Cerebellar cortex (tissue), 1 donor: ENCODE measurements at places on chromosomes 4 and X.

DNA sequence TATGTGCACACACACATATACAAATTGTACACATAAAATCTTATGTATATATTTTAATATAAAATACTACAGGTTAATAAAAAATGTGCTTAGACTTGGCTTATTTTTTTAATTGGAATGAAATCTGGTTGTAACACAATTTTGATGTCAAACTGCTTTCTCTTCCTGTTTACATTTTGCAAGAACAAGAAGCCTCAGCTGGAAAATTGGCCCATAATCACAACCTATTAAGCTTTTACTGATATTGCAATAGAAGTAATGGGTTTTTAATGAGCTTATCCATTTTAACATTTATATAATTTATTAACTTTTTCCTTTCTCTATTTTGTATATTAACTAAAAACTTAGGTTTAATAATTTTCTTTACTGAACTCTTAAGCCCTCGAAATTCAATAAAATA is 165.9 kb downstream of the PCDH10 start:
- DNase-seq, result no peak

DNA sequence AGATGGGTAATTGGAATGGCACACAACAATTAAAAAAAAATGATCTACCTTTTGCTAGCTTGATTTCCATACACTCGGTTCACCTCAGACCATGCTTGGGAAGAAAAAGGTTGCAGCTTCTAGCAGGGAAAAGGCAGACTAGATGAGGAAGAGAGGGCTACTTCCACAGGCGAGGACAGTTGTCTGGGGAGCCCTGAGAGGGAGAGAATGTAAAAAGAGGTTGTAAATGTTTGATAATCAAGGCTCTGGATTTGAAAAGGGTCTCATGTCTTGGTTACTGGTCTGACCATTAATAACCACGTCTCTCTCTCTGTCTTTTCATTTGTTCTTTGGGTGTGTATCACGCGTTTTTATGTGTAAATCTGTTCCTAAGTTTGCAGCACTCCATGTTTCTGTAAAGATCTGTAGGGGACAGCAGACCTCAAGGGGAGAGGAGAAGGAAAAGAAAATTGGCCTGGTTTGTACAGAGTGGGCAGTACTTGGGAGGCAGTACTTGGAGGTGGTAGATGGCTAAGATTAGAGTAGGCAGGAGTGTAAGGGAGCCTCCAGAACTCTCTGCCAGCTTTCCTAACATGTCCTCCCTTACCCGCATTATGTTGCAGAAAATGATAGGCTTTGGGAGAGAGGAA is 750 bp downstream of the ARMCX5 start:
- DNase-seq, result peak; percentile 33

DNA sequence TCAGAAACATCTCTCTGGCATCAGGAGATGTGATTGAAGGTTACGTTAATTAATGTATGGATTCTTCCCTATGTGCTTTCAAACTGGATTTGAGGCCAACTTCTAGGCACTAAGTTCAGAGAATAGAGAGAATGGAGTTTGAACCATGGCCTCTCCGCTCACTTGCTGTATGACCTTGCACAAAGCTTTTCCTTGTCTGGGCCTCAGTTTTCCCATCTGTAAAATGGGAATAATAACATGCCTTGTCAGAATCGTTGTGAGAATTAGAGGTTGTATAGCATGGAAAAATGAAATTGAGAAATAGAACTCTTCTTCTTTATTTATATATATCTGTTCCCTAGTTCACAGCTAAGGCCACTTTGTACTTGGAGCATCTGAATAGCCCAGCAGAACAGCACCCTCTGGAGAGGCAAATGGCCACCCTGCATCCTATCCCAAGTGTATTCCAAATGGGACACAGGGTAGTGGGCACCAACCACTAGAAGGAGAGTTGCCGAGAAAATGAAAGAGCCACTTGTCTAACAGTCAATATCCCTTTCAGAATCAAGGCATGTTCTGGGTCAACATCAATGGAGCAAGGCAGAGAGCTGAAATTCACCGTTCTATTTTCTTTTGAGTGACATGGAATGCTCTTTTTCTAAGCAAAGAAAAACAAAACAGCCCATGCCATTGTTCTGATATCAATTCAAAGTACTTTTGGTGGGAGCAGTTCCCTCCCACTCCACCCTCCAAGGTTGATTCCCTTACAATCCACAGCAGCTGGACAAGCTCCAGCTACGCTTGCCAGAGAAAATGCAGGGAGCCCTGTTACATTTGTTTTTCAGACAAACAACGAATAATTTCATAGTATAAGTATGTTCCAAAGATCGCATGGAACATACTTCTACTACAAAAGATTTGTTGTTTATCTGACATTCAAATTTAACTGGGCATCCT is 23.3 kb upstream of the MTM1 start:
- no peak for DNase-seq

GRCh38 chrX:155893521-155893920 is 12.4 kb downstream of the VAMP7 start:
- no peak for DNase-seq

- no peak for DNase-seq
These were observed 11.0 kb downstream of the TMEM192 start for GRCh38 chr4:165101641-165102040.

GRCh38 chr4:70741867-70742658 is 20.3 kb downstream of the RUFY3 start:
- DNase-seq, result no peak

- DNase-seq, result no peak
These were observed 362.4 kb upstream of the SLC7A11 start for GRCh38 chr4:138604556-138604955.
